ENCODE measurements at places on chromosomes 12 and 14.

GRCh38 chr12:7512553-7512952 is 9.0 kb upstream of the CD163 start:
- DNase-seq, result no peak

DNA sequence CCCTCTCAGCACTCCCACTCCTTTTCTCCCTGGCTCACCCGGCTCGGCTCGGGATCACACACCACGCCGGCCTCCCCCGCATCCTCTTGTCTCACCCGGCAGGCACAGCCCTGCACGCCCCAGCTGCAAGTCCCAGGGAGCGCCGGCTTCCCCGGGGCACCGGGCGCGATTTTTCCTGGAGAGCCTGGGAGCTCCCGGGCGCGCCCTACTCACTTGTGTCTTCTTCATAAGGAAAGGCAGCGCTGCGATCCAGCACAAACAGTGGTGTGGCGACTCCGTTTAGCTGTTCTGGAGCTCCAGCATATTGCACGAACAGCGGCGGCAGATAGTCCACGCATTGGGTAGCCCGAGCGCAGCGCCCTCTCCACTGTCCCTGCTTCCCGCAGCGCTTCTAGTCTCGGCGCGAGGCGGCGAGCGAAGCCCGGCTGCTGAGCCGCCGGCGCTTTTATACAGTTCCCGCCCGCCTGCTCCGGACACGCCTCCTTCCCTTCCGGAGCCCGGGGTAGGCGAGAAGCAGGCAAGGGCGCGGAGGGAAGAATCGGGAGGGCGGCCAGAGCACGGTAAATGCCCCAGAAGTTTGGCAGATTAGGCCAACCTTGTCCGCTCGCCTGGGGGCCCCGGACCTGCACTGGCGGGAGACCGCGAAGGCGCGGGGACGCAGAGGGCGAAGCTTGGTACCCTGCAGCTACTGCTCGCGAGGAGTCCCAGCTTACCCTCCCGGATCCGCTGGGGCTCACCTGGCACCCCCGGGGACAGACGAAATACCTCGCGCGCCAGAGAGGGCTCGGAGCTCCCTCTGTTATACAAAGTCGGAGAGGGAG is at the start of gene KITLG:
KITLG (minus strand) TSS at position 421 of the 821 bp plus-strand sequence; CDS start at position 228, 193 bp downstream.
- no peak for DNase-seq

- DNase-seq, result no peak
Measured at GRCh38 chr14:79306546-79306945, 904.8 kb downstream of the DIO2 start.

GRCh38 chr14:94543449-94544124 is 17.7 kb upstream of the SERPINA4 start:
- no peak for DNase-seq

DNA sequence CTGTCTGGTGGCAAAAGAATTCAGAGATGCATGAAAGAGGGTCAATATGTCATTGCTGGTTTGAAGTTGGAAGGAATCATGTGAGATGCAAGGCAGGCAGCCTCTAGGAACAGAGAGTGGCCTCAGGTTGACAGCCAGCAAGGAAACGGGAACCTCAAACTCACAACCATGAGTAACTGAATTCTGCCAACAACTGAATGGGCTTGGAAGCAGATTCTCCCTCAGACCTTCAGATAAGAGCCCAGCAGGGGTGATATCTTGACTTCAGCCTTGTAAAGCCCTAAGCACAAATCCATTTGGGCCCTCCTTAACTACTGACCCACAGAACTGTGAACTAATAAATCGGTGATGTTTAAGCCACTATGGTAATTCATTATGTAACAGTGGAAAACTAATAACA is 35.8 kb downstream of the USP15 start:
- DNase-seq, result no peak

DNA sequence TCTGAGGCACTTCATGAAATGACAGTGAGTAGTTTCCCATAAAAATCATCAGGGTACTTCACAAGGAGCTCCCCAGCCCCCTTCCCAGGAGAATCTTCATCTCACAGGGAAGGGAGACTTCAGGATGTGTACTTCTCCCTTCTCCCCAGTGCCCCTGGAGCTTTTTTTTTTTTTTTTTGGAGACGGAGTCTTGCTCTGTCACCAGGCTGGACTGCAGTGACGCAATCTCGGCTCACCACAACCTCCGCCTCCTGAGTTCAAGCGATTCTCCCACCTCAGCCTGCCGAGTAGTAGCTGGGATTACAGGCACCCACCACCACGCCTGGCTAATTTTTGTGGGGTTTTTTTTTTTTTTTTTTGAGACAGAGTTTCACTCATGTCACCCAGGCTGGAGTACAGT is 10.4 kb downstream of the ITPK1 start:
- no peak for DNase-seq

GRCh38 chr14:42804141-42804540 is 1197.5 kb downstream of the LRFN5 start:
- no peak for DNase-seq

GRCh38 chr14:61455351-61455750 is 134.0 kb downstream of the PRKCH start:
- DNase-seq, result no peak

DNA sequence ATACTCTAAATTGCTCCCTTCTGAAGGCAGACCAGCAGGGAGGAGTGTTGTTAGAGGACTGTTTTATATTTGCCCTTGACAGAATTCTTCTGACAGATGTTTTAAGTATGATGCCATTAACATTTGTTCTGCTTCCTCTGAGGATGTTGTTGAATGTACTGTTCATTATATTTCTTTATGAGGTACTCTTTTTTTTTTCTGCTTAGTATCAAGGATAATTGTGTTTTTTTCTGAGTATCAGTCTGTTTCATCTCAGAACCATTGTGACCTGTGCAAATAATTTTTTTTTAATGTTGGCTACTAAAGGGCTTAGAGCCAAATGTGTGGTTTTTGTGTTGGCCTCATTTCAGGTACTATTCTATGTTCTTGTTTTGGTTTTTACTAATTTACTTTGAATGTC is 10.6 kb downstream of the METAP2 start:
- DNase-seq, result no peak

DNA sequence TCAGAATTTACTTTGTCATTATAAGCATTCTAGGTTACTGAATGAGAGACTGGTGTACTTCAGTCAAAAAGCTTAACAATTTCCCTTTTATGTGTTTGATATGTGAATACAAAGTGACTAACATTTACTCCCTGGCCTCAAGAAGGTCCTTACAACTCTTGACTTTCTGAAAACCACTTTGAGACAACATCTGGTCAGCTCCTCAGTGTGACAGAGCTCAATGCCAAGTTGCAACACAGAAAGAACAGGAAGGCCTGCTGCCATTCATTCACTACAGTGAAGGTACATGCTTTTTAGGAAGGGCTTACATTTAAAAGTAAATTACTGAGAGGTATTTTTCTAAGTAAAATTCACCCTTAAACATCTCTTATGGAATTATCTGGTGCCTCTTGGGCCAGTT is 2.3 kb upstream of the NAA30 start:
- no peak for DNase-seq

DNA sequence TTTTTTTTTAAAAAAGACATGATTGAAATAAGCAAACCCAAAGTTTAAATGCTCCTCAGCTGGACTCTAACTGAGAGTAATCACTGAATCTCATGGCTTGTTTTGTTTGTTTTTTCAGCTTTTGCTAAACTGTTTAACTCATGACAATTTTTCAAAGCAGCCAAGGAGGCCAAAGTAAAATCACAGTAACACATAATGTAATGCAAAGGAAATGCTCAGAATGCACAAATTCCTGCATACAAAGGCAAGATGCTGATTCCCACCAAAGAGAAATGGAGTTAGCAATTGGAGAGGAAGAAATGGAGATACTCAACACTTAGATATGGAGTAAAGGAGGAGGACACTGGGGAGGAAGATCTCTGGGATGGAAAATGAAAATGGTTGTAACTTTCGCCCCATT is 126.2 kb upstream of the SOX5 start:
- DNase-seq, result no peak

GRCh38 chr12:48813465-48814261 is 4.6 kb upstream of the CACNB3 start:
- no peak for DNase-seq

DNA sequence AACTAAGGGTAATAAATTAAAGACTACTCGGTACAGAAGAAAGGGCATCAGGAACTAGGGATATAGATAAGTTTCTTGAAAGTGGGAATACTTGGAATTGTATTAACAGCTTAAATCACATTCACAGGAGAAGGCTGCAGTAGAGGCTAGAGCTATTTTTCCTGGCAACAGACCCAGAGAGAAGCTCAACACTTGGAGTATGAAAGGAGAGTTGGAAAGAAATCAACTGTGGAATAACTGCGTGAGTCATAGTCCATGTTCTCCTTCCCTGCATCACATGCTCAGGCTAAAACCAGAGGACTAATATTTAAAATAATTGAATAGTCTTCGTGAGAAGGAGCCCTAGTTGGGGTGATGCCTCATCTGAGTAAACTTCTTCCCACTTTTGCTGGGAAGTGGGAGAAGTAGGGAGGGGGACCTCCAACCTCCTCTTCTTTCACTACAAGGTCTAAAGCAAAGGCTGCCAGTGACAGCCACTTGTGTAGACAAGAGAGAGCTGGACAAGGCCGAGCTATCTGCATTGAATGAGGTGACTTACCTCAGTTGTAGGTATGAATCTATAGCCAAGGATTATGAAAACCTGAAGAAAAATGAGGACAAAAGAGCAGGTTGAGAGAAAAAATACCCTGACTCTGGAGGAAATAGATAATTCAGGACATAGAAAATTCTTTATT is 32.7 kb downstream of the DYRK2 start:
- DNase-seq, result no peak

DNA sequence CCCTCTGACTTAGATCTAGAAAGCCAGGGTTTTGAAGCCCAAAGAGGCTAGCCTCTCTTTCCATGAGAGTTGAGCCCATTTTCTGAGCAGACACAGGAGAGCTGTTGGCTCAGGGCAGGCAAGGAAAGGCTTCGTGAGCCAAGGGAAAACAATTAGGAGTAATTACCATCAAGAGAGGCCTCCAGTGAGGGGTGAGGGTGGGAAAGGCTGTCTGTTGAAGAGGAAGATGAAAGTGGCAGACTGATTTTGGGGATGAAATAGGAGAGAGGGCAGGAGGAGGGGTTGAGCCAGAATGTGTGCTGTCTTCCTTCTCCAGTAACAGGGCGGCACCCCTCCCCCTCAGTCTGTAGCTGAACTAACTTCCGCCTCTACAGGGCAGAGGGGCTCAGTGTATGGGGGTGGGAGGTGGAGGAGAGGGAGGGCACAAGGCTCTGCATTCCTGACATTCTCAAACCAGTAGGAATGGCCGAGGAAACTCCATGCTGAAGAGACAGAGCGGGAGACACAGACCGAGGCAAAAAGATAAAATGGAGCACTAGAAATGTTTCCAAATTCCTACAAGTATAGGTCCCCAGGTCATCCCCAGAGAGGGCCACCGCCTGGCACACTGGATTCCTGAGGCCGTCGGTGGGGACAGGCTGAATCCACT is 33.1 kb upstream of the COL2A1 start:
- no peak for DNase-seq

GRCh38 chr12:119393677-119394076 is 59.1 kb downstream of the CCDC60 start:
- DNase-seq, result no peak

GRCh38 chr12:56518570-56518969 is 3.0 kb upstream of the RBMS2 start:
- no peak for DNase-seq

GRCh38 chr14:50531595-50532501 is 521 bp downstream of the MAP4K5 start:
- peak; percentile 21 for DNase-seq

DNA sequence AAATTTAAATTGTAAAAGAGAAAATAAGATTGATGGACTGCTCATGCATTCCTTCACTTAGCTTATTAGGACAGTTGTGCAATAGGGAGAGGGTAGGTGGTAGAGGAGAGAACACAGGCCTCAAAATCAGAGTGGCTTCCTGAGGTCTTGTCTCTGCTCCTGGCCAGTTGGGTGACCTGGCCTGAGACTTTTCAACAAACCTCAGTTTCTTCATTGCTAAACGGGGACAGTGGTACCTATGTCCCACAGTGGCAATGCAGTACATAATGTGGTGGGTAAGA is 2.6 kb downstream of the MAP3K12 start:
- no peak for DNase-seq

- no peak for DNase-seq
Measured at GRCh38 chr12:77047341-77048109, 17.8 kb downstream of the E2F7 start.

GRCh38 chr12:1790444-1790843 is 29.9 kb upstream of the LRTM2 start:
- no peak for DNase-seq

GRCh38 chr12:69689638-69690037 is 9.5 kb downstream of the BEST3 start:
- no peak for DNase-seq

GRCh38 chr14:102344485-102344884 is 18.2 kb downstream of the CINP start:
- DNase-seq, result no peak

GRCh38 chr12:121494093-121494787 is 86.6 kb downstream of the KDM2B start:
- DNase-seq, result peak; percentile 36

- no peak for DNase-seq
Measured at GRCh38 chr12:8048906-8049305, 16.4 kb downstream of the FOXJ2 start.

- no peak for DNase-seq
Measured at GRCh38 chr12:104057771-104058197, 6.5 kb upstream of the HCFC2 start.

GRCh38 chr12:31991815-31992214 is 32.6 kb downstream of the RESF1 start:
- DNase-seq, result no peak

DNA sequence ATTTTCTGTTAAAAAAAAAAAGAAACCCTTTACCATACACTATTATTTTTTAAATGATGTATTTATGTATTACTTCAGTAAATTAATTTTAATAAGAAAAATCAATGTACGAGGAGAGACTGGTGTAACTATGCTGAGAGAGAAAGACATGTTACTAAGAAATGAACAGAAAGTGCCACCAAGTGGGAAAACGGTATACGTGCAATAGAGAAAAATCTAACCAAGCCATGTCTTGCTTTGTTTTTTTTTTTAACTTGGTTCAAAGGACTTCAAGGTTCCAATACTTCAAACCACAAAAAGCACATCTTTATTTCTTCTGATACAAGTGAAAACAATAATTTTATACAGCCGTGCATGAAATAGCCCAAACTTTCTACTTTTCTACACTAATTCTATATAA is 22.9 kb downstream of the NDUFA12 start:
- DNase-seq, result no peak

GRCh38 chr12:67751381-67751928 is 102.9 kb downstream of the DYRK2 start:
- DNase-seq, result no peak

GRCh38 chr12:131834798-131835615 is 6.8 kb downstream of the MMP17 start:
- DNase-seq, result no peak

GRCh38 chr12:62032870-62033269 is 227.3 kb upstream of the USP15 start:
- no peak for DNase-seq

GRCh38 chr14:55578511-55578910 is 1.5 kb upstream of the KTN1 start:
- no peak for DNase-seq

Measured in stimulated activated CD4-positive, alpha-beta T cell treated with anti-CD3 and anti-CD28 coated beads, TNF-alpha, amount 100 ng/mL, for 4 hours (primary cell).